ENCODE measurements at places on chromosomes 2 and 18. TPM values are rescaled to one million over a fixed set of nuclear protein-coding genes. Genes with fewer than 3 reads are reported as not detected.

The NYAP2 gene
- total RNA-seq, result not detected

The MAB21L4 gene
- total RNA-seq, result 0.59 TPM

DNA sequence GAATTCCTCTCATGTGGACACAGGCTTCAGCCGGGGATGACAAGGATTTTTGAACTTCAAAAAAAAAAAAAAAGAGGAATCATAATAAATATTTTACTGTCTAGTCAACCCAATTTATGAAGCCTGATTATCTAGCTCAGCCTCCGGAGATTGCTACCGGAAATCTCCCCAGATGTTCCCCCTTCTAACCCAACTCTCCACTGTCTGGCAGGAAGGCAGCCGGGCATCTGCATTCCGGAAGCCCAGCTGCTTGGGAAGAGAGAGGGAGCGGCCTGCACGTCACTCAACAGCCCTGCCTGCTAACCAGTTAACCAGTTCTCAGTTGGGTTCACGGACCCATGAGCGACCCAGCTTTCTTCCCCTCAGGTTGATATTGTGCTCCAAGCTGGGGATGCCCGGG lies 87.2 kb upstream of the POU3F3 start:
- H3K27ac ChIP-seq, result no peak overlapping the region
- no peaks in the 10 kb centered on the region for H3K36me3 ChIP-seq
- DNase-seq, result no peak
- H3K4me3 ChIP-seq, result no peak overlapping the region

DNA sequence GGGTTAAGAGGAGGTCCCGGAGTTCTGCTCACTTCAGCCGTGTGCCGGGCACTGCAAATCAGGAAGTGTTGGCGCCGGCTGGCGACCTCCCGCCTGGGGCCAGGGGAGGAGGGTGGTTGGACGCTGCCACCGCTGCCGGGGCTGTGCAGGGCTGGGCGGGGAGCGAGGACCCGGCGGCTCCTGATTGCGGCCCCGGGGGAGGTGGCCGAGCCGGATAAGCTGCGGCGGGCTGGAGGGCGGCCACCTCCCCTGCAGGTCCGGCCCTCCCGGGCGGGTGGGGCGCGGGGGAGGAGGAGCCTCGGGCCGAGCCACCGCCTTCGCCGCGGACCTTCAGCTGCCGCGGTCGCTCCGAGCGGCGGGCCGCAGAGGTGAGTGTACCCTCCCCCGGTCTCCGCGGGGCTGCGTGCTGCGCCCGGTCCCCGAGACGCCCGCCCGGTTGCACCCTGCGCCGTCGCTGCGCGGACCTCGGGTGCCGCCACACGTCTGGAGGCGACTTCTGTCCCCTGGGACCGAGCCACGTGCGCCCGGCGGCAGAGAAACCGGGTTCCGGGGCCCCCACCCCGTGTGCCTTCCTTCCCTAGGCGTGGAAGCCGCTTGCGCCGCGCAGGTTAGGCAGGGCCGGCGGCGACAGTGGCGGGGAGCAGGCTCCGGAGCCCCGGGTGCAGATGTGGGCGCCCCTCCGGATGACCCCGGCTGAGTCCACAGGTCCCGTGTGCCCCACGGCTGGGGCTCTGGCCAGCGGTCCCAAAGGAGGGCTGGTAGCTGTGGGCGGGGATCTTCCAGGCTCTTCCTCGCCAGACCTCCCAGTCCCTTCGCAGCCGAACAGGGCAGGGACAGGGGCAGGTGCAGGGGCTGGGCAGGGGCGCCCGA lies at the start of gene STEAP3:
TSS of gene STEAP3 (plus strand) at position 314 of the 870 bp plus-strand sequence. CDS start 7,179 bp downstream, outside the sequence.
- peak; percentile 91 for DNase-seq
- peak within 1 kb of the TSS; percentile 68 for H3K4me3 ChIP-seq
- no peaks in the 10 kb centered on the region for H3K27me3 ChIP-seq
- peaks cover 4% of the 10 kb centered on the region for H3K36me3 ChIP-seq

The ZBTB7C gene
- 1.1 TPM for total RNA-seq

DNA sequence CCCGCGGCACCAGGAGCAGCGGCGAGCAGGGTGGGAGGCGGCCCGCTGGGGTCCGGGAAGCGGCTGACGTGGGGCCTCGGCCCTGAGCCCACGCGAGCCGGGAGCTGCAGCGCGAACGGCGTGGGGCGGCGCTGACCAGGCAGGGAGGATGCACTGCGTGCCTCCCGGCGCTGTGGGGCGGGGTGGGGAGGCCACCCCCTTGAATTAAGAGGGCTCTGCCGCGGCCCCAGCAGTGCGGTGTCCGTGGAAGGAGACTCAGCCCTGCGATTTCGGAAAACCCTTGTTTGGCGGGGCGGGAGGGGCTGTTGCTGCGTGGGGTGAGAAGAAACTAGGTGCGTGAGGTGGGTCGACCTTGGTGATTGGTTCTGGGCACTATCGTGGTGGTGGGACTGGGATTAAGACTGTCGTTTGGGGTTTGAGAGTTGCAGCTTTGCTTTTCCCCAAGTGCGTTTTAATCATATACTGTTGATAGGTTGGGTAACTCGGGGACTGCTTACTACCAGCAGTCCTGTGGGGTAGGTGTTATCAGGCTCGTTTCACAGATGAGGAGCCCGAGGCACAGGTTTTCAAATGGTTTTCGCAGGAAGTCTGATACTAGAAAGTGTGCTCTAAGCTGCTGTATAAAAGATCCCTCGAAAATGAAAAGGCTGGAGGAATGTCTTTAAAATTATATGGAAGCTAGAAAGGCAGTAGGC lies 722 bp downstream of the ACSL3 start:
- H3K4me1 ChIP-seq, result peaks cover 4% of the 10 kb centered on the region
- no peaks in the 10 kb centered on the region for H3K36me3 ChIP-seq
- peak overlapping the region; percentile 95 for H3K27ac ChIP-seq
- peak overlapping the region; percentile 66 for H3K4me3 ChIP-seq

The CLEC4F gene
- total RNA-seq, result 0.19 TPM

The POMC gene
- 0.84 TPM for total RNA-seq

The MC2R gene
- not detected for total RNA-seq

The HNMT gene
- total RNA-seq, result 103 TPM

The REG3G gene
- 0.28 TPM for total RNA-seq

GRCh38 chr2:74858281-74858680 lies 24.4 kb downstream of the HK2 start:
- H3K4me1 ChIP-seq, result no peaks in the 10 kb centered on the region
- no peak for DNase-seq
- no peaks in the 10 kb centered on the region for H3K36me3 ChIP-seq
- H3K4me3 ChIP-seq, result no peak overlapping the region

DNA sequence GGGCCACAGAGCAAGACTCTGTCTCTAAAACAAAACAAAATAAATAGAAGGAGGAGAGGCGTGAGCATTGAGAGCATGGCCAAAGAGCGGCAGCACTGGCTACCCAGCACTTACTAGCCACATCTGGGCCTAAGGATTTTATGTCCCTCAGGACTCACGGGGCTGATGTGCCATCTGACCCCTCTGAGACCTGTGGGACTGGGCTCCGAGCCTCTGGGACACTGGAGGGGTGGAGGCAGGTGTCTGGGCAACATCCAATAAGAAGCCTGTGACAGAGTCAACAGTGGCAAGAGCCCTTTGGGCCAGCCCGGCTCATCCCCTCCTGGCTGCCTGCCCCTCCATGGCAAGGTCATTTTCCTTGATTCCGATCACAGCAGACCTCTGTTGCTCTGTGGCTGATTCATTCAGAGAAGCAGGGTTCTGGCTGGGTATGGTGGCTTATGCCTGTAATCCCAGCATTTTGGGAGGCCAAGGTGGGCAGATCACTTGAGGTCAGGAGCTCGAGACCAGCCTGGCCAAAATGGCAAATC lies 60.7 kb downstream of the RRM2 start:
- H3K27me3 ChIP-seq, result no peaks in the 10 kb centered on the region
- no peaks in the 10 kb centered on the region for H3K4me1 ChIP-seq
- H3K36me3 ChIP-seq, result no peaks in the 10 kb centered on the region
- no peak overlapping the region for H3K4me3 ChIP-seq
- H3K27ac ChIP-seq, result no peak overlapping the region

DNA sequence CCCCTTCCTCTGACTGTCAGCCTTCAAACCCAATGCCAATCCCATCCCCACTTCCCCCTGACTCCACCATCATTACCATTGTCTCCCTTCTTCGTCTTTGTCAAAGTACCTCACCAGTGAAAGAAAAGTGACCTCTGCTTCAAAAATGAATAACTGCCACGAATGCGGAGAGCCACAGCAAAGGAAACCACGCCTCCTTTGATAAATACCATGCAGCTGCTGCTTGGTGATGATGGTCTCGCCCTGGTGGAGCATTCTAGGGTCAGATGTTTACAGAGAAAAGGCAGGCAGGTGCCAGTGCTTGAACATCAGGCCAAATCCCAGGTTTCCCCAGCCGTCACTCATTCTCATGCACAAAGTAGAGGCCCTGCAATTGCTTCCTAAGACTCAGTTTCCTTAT lies 162.2 kb downstream of the BCL11A start:
- no peaks in the 10 kb centered on the region for H3K27me3 ChIP-seq
- H3K36me3 ChIP-seq, result no peaks in the 10 kb centered on the region
- no peak for DNase-seq

- no peak for DNase-seq
- H3K4me3 ChIP-seq, result no peak overlapping the region
- H3K4me1 ChIP-seq, result no peaks in the 10 kb centered on the region
- H3K27ac ChIP-seq, result no peak overlapping the region
- H3K27me3 ChIP-seq, result no peaks in the 10 kb centered on the region
These were observed 34.3 kb downstream of the GIGYF2 start for GRCh38 chr2:232731470-232731869.

DNA sequence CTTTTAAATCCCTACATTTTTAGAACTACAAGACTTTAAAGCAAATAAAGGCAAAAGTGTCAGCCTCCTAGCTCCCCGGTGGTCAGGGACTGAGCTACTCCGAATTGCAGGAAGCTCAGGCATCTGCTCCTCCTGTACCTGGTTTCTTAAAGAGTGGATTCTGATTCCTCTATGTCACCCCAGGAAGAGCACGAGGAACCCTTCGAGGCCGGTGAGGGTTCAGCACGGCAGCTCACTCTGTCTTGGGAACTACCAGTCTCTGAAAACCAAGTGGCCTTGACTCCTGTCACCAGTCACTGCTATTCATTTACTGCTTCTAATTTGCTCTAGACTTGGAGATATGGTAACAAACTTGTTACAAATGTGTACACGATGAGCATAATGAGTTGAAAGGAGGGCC lies 2.3 kb downstream of the PER2 start:
- H3K27ac ChIP-seq, result peak overlapping the region; percentile 99
- peaks cover 27% of the 10 kb centered on the region for H3K4me1 ChIP-seq
- H3K4me3 ChIP-seq, result no peak overlapping the region
- H3K36me3 ChIP-seq, result no peaks in the 10 kb centered on the region
- DNase-seq, result no peak

DNA sequence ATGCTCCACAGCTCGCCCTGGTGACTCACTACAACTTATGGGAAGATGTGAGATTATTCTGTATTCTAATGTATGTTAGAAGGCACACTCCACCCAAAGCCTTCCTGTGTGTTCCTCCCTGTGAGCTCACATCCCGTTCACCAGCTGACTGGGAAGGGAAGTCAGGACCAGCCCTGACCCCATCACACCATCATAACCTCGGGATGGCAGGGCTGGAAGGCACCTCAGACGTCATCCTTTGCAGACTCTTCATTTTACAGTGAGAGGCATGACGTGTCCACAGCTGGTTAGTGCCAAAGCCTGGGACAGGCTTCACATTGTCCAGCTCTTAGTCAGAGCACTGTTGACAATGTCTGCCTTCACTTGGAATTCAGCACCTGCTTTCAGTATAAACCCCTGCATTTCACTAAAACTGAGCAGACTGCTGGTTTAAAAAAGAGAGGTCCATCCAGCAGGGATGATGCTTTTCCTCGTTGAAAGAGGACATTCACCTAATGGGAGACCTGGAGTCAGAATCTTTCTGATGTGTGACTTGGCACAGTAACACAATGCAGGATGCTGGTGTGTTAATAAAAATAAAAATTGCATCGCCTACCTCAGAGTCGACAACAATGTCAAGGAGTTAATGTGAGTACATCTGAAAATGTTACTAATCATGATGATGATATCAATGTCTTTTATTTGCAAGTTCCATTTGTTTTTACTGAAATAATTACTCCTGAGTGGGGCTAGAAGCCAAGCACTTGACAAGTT lies 418.0 kb upstream of the TNP1 start:
- H3K36me3 ChIP-seq, result no peaks in the 10 kb centered on the region
- H3K27me3 ChIP-seq, result no peaks in the 10 kb centered on the region
- no peak for DNase-seq

- no peak overlapping the region for H3K4me3 ChIP-seq
- no peak overlapping the region for H3K27ac ChIP-seq
- H3K4me1 ChIP-seq, result peaks cover 18% of the 10 kb centered on the region
- DNase-seq, result no peak
These were observed 7.1 kb downstream of the UBR3 start for GRCh38 chr2:169834401-169834800.

DNA sequence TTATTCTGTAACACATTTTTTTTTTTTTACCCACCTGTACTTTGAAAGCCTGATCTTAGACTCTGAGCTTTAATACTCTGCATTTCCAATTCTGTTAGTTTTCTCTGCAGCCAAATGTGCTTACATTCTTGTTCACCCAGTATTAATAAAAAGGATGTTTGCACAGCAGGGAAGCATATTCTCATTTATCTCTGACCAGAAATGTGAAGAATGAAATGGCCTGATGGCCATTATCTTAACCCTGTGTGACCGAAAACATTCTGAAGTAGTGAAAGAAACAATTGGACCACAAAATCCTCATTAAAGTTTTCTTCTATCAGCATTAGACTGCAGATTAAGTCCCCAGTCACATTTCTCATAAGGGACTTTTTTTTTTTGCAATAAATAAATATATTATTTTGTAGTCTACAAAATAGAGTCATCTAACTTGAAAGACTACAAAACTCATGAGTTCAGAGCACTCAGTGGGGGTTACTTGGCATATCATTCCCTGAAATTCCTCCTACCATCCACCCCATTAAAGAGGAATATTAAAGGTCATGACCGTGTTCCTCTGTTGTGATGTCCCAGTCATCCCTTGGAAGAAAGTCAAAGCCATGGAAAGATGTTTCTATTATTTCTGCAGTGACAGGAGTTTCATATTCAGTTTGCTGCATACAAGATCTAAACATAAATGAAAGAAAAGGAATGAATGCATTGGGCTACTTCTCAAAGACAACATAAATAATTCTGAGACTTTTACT lies 364.4 kb downstream of the RND3 start:
- no peaks in the 10 kb centered on the region for H3K27me3 ChIP-seq
- no peak overlapping the region for H3K27ac ChIP-seq
- peaks cover 4% of the 10 kb centered on the region for H3K4me1 ChIP-seq
- H3K36me3 ChIP-seq, result no peaks in the 10 kb centered on the region
- DNase-seq, result no peak
- H3K4me3 ChIP-seq, result no peak overlapping the region

The LCT gene
- not detected for total RNA-seq

The NEU4 gene
- 5.4 TPM for total RNA-seq

GRCh38 chr2:232463701-232464543 lies 8.0 kb downstream of the ALPI start:
- H3K27ac ChIP-seq, result no peak overlapping the region
- no peaks in the 10 kb centered on the region for H3K36me3 ChIP-seq
- H3K4me3 ChIP-seq, result no peak overlapping the region
- DNase-seq, result no peak
- no peaks in the 10 kb centered on the region for H3K4me1 ChIP-seq

The KLHL14 gene
- total RNA-seq, result 1.1 TPM
